ENCODE measurements at places on chromosomes 16 and 17.

- no peak for DNase-seq
Measured at GRCh38 chr17:55614061-55614460, 102.8 kb upstream of the SMIM36 start.

DNA sequence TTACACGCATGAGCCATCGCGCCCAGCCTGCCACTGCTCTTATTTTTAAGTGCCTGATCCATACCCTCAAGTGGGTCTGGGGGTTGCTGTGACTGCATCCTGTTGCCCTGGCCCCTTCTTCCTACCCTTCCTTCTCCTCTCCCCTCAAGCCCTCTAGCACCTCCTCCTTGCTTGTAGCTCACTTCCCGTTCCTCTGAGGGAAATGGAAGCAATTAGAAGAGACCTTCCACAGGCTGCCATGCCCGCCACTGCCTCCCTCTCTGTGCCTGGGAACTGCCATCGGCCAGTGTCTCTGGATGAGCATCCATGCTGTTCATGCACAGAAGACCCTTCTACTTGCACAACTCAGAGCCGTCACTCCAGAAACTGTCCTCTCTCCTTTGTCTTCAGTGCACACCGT, 10.6 kb upstream of the TFAP4 start:
- DNase-seq = no peak

- no peak for DNase-seq
Measured at GRCh38 chr17:16941072-16942036, 30.6 kb downstream of the TNFRSF13B start.

GRCh38 chr16:24520983-24521382, 18.4 kb upstream of the RBBP6 start:
- DNase-seq = no peak

DNA sequence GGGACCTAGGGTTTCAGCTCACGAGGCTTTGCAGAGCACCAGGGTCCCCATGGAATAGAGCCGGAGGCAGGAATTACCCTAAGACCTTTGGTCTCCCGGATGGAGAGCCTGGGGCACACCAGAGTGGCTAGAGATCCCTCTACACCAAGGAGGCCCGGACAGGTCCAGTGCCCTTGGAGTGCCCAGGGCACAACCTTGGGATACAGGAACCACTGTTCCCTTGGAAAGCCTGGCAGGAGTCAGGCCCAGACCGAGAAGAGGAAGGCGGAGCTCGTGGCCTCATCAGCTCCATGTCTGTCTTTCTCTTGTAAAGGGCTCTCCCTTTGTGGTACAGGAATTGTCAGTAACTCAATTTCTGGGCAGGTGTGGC, 3.8 kb upstream of the DBNDD1 start:
- DNase-seq = no peak

DNA sequence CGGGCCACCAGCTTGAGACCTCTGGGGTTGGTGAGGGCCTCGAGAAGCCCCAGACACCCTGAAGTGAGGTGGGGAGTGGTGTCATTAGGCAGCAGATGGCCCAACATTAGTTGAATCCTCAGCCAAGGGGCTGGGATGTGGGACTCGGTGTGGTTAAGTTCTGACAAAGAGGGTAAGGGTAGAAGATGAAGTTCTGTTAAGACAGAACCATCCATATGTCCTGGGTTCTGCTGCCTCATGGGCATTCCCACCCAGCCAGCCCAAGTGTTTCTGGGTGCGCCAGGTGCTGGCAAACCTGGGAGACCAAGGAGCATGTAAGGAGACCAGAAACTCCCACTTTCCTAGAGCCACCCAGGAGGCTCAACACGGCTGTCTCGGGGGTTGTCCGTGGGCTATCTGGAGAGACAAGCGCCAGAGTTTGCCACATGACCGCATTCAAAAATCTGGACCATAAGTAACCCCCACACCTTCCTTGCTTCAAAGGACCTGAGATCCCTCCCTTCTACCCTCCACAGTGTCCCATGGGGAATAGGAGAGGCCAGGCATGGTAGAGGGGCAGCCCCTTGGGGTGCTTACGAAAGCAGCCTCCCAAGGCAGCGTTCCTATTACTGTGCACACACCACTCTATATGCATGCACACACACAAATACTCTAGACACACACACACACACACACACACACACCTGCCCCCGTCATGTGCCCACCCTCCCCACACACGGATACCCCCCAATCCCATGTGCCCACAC, 128.7 kb downstream of the C16orf78 start:
- no peak for DNase-seq

GRCh38 chr16:59993101-59993500, 1259.0 kb upstream of the GOT2 start:
- no peak for DNase-seq

GRCh38 chr16:57497121-57497520, 10.8 kb upstream of the DOK4 start:
- DNase-seq = no peak

DNA sequence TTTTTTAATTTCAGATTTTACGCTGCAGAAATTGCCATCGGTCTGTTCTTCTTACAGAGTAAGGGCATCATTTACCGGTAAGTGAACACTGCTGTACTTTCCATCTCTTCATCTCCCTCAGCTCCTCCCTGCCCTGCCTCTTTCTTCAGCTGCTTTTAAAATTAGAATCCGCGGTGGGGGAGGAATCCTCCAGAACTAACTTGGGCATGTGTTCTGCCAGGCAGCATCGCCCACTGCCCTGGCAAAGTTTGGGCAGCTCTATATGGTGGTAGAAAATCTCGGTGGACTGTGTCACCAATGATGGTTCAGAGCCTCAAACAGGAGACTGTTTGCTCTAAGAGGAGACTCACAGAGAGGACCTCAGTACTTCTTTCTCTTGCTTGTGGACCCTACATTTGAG, 81.6 kb upstream of the CACNG3 start:
- DNase-seq = no peak

DNA sequence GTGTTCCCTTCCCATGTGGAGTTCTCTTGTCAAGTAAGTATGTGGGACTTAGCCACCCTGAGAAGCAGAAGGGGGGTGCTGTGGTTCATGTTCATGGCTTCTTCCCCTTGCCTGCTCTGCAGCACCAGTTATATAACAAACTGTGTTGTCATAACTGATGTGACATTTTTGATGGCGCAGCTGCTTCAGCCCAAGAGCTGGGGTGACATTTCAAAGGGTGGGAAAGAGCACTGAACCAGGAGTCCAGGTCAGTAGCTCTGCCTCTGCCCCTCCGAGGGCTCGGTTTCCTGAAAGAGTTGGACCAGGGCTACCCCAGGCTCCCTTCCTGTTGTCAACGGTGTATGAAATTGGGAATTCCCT, 7.4 kb downstream of the GNAO1 start:
- no peak for DNase-seq

DNA sequence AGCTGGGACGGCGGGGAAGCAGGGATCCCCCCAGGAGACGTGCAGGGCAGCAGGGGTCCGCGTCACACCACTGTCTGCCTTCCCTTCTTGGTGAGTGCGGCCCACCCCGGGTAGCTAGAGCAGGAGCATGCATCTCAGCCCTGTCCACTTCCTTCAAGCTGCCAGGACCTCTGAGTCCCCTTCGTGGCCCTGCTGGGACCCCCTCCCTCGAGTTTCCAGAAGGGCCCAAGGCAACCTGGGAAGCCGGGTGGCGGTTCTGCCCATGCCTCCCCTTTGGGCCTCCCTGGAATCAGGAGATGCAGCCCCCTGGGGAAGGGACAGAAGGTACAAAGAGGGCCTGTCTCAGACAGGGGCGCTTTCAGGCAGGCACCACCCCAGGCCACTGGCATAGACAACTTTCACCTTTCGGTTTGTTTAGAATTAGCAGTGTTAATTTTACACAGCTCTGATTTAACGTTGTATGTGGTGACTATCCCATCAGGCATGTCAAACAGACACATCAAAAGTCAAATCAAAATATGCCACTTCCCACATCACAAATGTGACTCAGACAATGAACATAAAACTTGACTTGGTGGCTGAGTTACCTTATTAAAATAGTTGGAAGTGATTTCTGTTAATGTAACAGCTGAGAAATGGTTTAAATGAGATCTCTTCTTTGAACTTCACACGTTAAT, 94.5 kb upstream of the METRNL start:
- no peak for DNase-seq

DNA sequence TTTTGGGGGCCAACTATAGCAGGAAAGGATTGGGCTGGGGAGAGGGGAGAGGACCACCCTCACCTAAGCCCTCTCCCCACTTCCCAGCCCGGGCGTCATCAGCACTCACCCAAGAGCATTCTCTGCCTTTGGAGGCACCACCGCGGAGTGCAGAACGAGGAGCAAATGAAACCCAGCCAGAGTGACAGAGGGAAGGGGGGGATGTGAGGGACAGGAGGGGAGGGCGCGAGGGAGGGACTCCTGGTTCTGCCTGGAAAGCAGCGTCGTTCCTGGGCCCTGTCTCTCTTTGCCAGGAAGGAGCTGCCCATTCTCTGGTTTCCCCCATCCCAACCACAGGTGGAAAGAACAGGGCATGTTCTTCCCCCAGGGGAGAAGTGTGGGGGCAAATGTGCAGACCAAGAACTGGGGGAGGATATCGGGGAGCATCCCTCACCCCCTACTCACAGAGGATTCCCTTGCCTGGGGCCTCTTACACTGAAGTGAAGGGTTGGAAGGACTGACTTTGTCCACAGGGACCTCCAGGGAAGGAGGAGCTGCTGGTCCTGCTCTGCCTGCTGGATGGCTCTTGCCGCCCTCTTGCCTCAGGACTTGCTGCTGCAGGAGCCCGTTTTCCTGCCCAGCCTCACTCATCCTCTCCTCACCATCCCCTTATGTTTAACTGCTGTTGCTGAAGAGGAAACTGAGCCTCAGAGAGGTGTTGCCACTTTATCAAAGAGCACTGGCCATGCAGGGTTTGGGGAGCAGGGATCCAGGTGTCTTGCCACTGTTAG, 3.5 kb upstream of the C17orf113 start:
- DNase-seq = no peak

DNA sequence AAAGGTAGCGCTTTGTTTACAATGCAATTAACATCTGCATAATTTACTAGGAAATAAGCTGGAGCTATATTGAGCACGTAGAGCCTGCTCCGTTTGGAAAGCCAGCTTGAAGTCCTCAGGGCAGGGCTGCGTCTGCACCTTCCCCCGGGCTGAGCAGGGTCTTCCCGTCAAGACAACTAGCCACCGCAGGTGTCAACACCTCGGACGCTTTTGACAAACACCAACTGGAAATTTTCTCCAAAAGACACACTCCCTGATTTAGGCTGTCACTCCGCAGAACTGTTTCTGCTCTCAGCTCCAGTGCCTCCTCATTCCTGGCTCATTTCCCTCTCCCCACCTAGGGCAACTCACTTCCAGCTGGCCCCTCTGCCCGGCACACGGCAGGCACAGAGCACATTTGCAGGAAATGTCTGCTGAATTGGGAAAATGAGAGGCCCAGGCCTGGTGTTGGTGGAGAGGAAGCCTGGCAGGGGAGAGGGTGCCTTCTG, 170.3 kb downstream of the MAF start:
- DNase-seq = no peak

GRCh38 chr17:78131172-78132083, 857 bp downstream of the TMC8 start:
- no peak for DNase-seq

DNA sequence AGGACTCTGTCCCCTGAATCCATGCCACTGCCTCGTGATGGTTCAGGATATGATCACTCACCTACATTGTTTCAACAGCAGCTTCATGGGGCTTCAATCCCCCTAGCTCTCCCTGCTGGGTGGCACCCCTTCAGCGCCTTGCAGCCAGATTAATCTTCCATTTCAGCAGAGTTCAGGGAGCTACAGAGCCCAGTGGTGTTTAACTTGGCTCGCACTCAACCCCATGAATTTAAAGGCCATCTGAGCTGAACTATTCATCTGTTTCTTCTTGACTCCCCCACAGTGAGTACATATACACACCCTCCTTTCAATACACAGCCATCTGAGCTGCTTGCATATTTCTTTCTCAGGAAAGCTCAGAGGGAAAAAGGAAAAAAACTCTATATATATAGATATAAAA, 202.8 kb upstream of the C16orf82 start:
- no peak for DNase-seq

GRCh38 chr16:72367851-72368250, 195.9 kb upstream of the PMFBP1 start:
- DNase-seq = no peak

- no peak for DNase-seq
Measured at GRCh38 chr17:68577497-68577821, 23.7 kb downstream of the FAM20A start.

- no peak for DNase-seq
Measured at GRCh38 chr16:57572978-57573728, 30.7 kb downstream of the ADGRG5 start.

- DNase-seq = no peak
Measured at GRCh38 chr16:539901-540530, 12.5 kb downstream of the CAPN15 start.

DNA sequence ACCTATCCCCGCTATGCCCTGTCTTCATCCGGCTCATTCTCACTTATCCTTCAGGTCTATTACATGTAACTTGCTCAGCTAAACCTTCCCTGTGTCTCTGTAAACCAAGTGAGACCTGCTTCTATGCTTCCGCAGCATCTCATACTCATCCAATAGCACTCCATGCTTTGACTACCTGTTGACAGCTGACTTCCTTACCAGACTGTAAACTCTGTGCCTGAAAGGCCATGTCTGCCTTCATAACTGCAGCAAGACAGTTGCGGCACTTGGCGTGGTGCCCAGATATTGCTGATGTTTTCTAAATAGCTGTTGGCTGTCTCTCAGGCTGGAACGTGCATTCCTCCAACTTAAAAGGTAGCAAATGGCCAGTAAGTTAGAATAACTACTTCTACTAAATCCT, 1.8 kb upstream of the OR1E1 start:
- no peak for DNase-seq

- no peak for DNase-seq
Measured at GRCh38 chr17:79749156-79749815, 18.5 kb downstream of the ENPP7 start.

- no peak for DNase-seq
Measured at GRCh38 chr17:77914385-77915254, 43.9 kb upstream of the TNRC6C start.

- no peak for DNase-seq
Measured at GRCh38 chr16:5006348-5007193, 27.2 kb downstream of the NAGPA start.

GRCh38 chr16:83903751-83904150, 4.8 kb downstream of the MLYCD start:
- no peak for DNase-seq
